Cardiac fibroblast (primary cell): ENCODE measurements at places on chromosomes 2 and 18.

GRCh38 chr2:214987261-214987660 lies 151.2 kb downstream of the ABCA12 start:
- DNase-seq, result no peak

DNA sequence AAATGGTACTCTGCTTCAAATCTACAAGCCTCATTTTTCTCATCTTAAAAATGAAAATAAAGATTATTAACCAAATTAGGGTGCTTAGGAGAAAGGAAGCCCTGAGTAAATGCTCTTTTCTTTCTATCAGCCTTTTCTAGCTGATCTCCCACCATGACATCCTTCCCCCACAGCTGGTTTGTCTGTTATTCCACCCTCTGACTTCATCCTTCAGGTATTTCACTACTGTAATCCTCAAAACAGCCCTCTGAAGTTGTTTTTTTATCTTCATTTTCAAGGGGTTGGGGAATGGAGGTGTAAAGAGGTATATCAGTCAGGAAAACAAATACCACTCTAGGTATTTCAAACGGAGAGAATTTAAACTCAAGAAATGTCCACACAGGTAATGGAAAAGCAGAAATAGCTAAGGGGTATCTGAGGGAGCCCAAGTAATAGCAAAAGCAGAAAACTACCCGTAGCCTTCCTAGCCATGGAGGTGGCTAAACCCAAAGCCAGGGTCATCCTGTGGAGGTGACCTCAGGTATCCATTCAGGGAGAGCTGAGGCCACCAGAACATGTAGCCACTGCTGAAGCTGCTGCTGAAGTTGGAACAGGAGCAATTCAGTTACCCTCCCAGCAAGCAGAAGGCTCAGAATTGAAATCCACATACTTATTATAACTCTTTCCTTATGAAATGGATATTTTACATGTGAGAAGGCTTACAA lies 990.9 kb upstream of the ACVR2A start:
- DNase-seq, result no peak

DNA sequence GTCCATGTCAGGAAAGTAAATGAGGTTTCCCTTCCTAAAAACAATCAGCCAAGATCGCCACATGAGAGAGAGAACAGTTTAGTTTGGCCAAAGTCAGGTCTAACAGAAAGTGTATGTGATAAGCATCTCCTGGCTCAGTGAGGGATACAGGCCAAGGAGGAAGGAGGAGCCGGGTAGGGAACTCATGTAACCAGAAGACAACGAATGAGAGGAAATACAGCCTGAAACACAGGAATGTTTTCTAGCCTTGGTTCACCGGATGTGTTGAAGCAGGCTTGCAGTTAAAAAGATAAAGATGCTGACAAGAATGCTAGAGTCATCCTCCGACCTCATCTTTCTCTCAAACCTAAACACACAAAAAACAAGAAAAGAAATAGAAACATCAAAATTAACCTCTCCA lies 283.9 kb upstream of the SIX2 start:
- DNase-seq, result peak; percentile 69

- peak; percentile 73 for DNase-seq
Measured at GRCh38 chr2:134327367-134327766, 73.5 kb downstream of the MGAT5 start.

DNA sequence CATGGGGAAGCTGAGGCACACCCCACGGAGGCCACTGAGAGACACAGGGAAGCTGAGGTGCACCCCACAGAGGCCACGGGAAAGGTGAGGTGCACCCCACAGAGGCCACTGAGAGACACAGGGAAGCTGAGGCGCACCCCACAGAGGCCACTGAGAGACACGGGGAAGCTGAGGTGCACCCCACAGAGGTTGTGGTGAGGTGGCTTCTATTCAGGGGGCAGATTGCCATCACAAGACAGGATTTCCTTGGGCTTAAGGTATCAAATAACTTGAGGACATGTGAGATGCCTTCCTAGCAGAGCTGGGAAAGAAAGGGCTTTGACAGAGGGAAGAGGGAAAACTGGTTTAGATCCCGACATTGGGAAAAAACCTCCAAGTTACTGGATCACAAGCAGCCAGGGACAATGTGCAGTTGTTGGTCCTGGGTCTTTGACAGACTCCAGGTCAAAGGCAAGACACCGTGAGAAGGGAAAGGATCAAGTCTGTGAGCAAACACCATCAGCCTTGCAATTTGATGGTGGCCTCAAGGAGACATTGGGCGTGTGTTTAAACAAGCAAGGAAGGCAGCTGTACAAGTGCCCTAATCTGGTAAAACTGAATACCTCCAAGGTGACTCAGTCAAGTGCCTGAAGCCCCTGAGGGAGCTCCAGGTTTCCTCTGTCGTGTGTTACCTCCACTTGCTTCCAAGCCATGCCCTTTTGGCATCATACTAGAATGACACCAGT lies 133.2 kb upstream of the EPAS1 start:
- DNase-seq, result no peak

DNA sequence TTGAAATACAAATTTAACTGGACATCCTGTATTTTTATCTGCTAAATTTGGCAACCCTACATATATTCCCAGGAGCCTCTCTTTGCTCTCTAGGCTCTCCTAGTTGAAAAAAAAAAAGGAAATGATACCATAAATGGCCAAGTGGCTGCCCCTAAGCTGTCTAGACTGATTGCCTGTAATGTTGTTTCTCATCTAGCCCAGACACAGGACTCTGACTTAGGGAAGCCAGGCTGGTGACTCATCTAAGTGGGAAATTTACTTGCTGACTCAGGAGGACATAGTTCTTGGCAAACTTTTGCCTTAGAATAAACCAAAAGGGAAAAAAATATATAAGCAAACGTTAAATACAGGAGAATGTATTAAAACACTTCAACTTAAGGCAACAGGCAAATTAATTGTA lies 14.6 kb upstream of the ITGAV start:
- peak; percentile 99 for DNase-seq

GRCh38 chr18:26510337-26510736 lies 38.0 kb downstream of the KCTD1 start:
- DNase-seq, result no peak

GRCh38 chr2:11771971-11772615 lies 25.7 kb downstream of the LPIN1 start:
- DNase-seq, result no peak

- DNase-seq, result peak; percentile 61
Measured at GRCh38 chr2:151437630-151438029, 27.9 kb downstream of the RIF1 start.
